ENCODE measurements at places on chromosomes 4 and X.

DNA sequence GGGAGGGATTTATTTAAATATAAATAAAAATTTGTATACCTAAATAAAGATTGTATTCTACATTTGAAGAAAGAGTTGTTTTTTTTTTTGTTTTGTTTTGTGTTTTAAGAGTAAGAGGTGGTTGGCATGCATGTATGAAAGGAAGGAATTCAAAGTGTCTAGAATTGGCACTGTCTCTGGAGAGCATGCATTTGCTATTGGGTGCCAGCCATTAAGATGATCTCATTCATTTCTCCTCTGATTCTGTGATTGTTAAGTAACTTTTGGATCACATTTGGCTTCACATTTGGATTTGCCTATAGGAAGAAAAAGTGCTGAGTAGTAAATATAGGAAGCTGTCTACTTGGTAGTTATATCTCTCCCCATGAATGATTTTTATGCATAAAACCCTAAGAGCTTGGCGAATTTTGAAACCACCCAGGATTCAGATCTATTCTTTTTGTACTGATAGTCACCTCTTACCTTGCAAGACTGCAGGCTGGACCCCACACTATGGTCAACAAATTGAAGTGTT, 7.8 kb upstream of the BOD1L1 start:
- DNase-seq: no peak

DNA sequence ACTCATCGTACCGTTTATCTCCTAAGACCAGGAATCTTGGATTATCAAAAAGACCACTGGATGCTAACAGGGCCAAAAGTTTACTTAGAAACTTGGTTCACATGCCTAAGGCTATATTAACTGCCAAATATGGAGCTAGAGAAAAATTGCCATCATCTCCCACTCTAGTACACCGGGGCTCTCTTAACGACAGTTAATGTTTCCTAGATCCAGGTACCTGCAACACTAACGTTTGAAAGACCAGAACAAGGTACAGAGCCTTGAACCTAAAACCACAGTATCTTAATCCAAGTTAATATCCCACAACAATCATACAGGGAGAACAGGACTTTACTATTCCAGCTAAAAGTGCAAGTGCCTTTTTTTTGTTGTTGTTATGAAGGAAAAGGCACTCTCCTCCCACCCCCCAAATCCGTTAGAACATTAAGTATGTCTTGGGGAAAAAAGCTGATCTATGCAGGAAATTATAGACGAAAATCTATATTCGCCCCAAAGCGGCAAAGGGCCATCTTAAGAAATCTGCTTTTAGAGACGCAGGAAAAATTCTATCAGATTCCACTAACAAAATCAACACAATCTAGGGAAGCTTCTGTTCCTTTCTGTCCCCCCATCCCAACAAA, 1.3 kb downstream of the G3BP2 start:
- DNase-seq: peak; percentile 13

DNA sequence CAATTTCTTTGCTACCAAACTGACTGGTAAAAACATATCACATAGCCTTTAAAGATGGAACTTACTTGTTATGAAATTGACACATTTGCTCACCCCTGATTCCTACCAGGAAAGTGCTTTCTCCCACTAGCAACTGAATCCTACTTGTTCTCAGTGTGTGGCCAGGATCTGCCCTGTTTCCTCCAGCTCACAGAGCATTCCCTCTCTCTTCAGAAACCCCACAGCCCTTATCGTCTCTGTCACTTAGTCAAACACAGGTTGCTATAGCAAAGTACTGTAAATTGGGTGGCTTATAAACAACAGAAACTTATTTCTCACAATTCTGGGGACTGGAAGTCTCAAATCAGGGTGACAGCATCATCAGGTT, 265.2 kb upstream of the BOD1L1 start:
- peak; percentile 21 for DNase-seq

- no peak for DNase-seq
These were observed 5.5 kb upstream of the NXF3 start for GRCh38 chrX:103098488-103098887.

DNA sequence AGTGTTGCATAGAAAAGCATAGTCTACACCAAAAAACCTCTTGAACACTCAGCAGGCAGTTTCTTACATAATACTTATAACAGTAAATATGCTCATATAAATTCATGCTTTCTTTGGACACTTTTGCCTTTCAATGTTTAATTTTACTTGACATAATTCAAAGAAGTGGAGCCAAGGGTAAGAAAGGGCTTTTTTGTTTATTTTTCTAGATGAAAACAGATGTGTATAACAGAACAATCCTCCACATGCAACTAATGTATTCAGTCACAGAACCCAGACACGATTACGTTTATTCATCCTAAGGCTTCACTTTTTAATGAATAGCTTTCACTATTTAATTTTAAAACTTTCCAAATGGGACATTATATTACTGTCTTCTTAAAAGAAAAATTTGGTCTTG, 58.0 kb upstream of the PTPN13 start:
- peak; percentile 57 for DNase-seq

GRCh38 chrX:110228453-110228852, 89.4 kb downstream of the AMMECR1 start:
- no peak for DNase-seq

DNA sequence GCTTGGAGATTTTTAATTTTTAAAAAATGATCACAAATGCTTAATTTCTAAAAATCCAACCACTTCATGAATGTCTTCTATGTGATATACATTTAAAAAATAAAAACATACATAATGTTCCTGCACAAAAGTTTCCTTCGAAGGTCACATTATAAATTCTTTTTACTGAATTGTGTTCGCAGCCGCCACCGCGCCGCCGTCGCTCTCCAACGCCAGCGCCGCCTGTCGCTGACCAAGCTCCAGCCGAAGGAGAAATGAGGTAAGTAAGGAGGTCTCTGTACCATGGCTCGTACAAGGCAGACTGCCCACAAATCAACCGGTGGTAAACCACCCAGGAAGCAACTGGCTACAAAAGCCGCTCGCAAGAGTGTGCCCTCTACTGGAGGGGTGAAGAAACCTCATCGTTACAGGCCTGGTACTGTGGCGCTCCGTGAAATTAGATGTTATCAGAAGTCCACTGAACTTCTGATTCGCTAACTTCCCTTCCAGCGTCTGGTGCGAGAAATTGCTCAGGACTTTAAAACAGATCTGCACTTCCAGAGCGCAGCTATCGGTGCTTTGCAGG, 48.8 kb upstream of the NEUROG2 start:
- no peak for DNase-seq

GRCh38 chr4:163378661-163379060, 35.0 kb downstream of the NPY5R start:
- DNase-seq: no peak

DNA sequence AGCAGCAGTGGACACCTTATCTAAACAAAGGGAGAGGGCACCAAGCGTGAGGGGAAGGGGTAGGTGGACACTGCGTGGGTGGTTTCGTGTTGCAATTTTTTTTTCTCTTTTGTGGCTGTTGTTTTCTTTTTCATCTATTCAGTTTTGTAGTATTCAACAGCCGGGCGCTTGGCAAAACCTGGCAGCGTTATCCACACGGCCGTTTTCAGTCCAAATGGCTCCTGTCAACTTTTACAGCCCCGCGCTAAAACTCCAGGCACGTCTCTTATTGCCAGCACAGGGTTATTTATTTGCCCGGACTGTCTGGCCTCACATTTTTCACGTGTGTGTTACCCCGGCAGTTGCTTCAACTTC, 192.2 kb downstream of the BCOR start:
- peak; percentile 44 for DNase-seq

DNA sequence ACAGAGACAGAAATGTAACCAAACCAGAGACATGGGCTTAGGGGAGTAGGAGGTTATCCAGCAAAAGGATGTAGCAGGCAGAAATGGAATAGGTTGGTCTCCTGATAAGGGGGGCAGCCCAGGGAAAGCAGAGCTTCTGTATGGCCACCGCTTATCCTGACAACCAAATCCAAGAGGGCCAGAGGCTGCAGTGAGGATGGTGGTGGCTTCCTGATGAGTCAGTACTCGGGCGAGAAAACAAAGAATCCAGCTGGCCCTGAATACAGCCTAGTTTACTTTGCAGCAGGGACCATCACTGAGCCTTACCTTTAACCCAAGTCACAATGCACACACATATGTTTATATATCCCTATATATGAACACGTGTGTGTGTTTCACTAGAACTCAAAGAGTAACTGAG, 129.7 kb upstream of the FTHL17 start:
- DNase-seq: no peak

DNA sequence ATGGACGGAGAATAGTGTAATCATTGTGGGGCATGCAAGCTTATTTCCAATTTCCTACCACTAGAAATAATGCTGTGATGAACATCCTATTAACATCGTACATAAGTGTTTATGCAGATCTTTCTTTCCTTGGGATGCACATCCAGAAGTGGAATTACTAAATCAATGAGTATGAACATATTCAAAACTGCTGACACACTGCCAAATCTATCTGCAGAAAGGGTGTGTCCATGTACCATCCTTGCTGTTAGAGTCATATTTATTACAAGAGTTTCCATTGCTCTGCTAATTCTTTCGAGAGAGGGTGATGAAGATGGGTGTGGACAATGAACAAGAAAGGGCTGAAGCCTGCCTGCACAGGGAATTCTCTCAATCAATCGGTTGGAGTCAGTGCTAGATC, 82.6 kb downstream of the GPC4 start:
- DNase-seq: no peak

DNA sequence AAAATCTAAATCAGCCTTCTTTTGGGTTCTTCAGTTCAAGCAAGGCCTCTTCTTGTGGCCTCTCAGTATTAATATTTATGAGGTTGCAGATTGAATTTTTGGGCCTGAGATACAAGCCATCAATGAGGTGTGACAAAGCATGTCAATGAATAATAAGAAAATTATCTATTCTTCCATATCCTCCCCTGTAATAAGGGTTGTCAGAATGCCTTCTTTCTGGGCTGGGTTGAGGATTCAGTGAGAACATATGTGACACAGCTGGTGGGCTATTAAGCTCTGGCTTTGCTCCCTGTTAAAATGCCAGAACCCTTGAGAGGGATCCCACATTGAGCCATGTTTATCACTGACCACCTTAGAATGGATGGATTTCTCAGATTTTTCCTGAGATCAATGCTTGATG, 187.2 kb downstream of the AR start:
- DNase-seq: peak; percentile 7

- DNase-seq: no peak
These were observed 68.7 kb downstream of the SORCS2 start for GRCh38 chr4:7261087-7261486.

DNA sequence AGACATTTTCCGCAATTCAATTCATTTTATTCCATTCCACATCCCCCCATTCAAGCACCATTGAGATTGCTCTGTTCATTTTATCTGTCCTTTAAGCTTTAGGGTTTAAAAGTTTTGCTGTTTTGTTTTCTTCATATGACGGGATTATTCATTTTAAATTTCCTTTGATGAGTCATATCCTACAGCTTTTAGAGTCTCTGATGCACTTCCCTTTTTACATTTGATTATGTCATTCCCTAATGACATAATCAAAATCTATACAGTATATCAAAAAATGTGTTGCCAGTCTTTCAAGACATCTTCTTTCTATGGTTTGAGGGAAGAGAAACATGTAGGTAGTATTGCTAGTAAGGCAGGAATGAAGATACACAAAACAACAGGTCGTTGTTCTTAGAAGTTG, 456.3 kb downstream of the PDGFC start:
- DNase-seq: no peak

DNA sequence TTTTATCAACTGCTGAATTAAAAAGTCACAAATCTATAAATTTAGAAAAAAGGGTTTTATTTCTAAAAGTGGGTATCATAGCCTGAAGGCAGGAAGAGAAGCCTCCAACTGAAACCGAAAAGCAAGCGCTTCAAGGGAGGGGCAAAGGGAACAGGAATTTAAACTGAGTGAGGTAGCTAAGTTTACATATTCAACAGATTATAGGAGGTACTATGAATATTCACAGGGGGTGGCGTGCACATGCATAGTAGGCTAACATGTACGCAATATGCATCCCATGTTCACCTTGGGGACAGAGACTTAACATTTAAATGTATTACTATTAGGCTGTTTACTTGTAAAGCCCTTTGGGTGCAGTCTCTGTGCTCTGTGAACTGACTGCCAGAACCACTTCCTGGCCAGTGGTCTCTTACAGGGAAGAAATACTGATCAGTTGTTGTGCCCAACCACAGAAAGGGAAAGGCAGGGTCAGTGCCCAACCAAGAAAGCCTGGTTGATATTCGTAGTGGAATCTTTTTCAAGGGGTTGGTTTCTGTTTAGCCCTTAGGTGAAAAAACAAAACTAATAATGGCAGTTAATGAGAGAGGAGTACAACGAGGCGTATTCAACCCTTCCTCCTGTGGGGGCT, 168.7 kb upstream of the GALNTL6 start:
- DNase-seq: no peak

DNA sequence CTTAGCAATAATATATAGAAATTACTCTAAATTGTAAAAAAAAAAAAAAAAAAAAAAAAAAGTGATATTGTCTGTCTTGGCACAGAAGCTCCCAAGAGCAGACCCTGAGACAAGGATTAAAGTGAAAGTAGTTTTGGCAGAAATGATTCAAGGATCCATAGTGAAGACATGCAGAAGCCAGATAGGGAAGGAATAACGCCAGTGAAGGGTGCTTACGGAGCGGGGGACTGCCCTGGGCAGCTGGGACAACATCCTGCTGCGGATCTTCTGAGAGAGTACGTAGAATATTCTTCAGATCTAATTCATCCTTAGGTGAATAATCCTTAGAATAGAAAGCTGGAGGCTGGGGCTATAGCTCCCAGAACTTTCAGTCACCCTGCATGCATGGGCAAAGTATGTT, 39.8 kb downstream of the ARHGAP24 start:
- no peak for DNase-seq

GRCh38 chr4:14177987-14178386, 550.5 kb upstream of the BOD1L1 start:
- no peak for DNase-seq

- no peak for DNase-seq
These were observed 20.8 kb upstream of the LRBA start for GRCh38 chr4:151035911-151036310.

GRCh38 chr4:90888571-90888970, 761.4 kb downstream of the CCSER1 start:
- no peak for DNase-seq

GRCh38 chr4:89814362-89814761, 22.6 kb downstream of the SNCA start:
- no peak for DNase-seq

- DNase-seq: no peak
These were observed 364.3 kb downstream of the FBXO8 start for GRCh38 chr4:173919196-173919595.

DNA sequence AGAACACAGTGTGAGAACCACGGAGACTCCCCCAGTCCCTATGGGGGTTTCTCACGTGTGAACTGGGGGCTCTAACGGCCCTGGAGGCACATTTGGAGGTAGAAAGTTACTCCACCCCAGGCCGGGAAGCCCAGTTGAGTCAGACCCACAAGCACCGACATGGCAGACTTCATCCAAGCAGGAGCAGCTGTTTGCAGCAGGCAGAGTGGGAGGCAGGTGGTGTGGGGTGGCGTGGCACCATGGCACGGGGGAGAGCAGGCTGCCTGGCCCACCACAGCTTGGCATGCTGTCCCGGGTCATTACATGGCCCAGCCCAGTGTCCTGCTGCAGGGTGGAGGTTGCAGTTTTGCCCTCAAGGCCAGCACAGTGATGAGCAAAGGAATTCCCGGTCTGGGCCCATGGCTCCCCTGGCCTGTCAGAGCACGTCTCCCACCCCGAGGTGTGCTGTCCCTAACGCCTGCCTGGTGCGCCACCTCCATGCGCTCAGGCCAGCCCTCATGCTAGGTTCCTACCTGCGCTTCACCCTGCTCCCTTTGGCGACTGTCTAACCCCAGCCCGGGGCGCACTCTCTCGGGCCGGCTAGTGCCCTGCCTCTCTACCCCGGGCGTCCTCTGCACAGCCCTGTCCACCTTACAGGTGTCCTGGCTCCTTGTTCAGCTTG, 90.6 kb upstream of the AFAP1 start:
- peak; percentile 53 for DNase-seq

GRCh38 chrX:40872351-40872750, 137.0 kb upstream of the MED14 start:
- DNase-seq: no peak
